Progenitor cell of endocrine pancreas (in vitro differentiated cells): ENCODE measurements at places on chromosomes 11 and 22. TPM values are rescaled to one million over a fixed set of nuclear protein-coding genes. Genes with fewer than 3 reads are reported as not detected.

KCNJ4 gene
- 1.7 and 2.2 TPM in 2 replicates for total RNA-seq

COMT gene
- total RNA-seq = 48.7 and 58.2 TPM in 2 replicates

NXPE1 gene
- not detected in 2 replicates for total RNA-seq

DEFB131B gene
- total RNA-seq = not detected in 2 replicates

GRAP2 gene
- 0.58 and 0.60 TPM in 2 replicates for total RNA-seq

TBX10 gene
- total RNA-seq = not detected in 2 replicates
